NCI-H2029 treated with DMSO at 0.1 percent for 48 hours (cell line): ENCODE measurements at places on chromosomes 3 and 15.

DNA sequence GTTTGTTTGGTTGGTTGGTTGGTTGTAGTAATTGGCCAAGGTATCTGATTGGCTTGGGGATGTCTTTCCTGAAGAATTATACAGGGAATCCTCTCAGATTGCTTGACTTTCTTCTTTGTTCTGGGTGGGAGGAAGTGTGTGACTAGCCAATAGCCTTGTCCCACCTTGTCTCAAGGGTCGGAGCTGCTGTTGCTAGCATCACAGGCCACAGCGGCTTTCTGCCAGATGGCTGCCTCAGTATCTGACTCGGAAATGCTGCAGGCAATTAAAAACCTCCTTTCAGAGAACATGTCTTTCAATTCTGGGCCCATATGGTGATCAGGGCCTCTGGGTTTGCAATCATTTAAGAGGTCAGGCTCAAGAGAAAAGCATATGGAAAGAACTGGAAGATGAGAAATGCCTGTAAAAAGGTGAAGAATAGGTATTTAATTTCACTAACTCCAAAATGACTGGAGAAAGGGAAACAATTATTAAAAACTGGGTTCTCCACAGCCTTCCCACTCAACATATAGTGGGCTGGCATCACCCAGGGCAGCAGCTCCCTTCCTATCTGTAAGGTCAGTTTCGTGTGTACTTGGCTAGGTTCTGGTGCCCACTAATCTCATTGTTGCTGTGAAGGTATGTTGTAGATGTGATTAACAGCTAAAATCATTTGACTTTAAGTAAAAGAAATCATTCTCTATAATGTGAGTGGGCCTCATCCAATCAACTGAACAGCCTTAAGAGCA, 32.4 kb downstream of the TGFBR2 start:
- DNase-seq: no peak

DNA sequence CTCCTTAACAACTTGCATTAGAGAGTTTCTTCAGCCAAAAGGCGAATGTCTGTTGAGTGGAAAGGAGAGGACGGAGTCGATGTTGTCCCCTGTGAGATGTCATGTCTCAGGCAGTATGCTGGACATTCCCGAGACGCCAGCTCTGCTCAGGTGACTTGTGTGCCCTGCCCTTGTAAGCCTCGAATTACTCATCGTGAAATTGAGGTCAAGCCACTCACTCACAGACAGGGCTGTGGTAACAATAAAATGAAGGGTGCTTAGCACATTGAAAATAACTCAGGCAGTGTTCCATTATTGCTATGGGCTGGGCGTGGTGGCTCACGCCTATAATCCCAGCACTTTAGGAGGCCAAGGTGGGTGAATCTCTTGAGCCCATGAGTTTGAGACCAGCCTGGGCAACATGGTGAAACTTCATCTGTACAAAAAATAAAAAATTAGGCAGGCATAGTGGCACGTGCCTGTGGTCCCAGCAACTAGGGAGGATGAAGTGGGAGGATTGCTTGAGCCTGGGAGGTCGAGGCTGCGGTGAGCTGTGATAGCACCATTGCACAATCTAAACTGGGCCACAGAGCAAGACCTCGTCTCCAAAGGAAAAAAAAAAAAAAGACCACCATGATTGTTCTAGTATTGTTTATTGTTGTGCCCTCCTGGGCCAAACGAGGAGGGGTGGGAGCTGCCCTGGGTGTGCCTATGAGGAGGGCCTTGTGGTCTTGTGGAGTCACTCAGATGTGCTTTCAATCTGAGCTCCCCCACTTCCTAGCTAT, 214.4 kb downstream of the THSD4 start:
- DNase-seq: no peak

- no peak for DNase-seq
These were observed 57.4 kb downstream of the ABTB1 start for GRCh38 chr3:127730171-127730570.

- DNase-seq: no peak
These were observed 32.0 kb downstream of the MUC20 start for GRCh38 chr3:195752546-195753331.

DNA sequence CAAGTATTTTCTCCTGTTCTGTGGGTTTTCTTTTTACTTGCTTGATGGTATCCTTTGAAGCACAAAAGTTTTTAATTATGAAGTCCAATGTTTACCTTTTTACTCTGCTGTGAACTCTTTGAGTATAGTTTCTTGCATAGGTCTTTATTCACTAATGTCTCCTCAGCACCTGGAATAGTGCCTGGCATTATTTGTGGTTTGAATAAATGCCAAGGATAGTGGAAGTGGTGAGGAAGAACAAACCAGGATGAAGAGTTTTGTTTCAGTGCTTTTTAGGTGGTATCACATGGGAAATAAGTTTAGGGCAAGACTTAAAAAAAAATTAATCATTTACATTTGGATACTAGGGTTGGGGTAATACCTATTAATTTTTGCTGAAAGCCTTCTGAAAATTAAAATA, 25.7 kb downstream of the GPD1L start:
- DNase-seq: no peak

GRCh38 chr3:142839831-142840230, 49.1 kb downstream of the PCOLCE2 start:
- DNase-seq: no peak

DNA sequence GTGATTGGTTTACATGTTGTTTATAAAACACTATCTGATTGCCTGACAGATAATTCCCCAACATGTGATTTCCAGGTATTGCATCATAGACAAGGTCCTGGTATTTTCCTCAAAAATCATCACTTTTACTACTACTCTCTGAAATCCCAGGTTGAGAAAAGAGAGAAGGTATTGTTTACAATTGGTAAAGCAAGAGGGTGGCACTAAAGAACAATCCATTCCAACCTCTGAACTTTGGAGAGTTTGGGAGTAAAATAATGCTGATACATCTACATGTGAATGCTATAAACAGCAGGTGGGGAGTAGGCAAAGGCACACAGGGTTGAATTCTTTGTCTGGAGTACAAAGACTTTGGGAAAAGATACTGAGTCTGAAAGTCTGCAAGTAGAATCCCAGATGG, 134.2 kb downstream of the WDR72 start:
- no peak for DNase-seq

DNA sequence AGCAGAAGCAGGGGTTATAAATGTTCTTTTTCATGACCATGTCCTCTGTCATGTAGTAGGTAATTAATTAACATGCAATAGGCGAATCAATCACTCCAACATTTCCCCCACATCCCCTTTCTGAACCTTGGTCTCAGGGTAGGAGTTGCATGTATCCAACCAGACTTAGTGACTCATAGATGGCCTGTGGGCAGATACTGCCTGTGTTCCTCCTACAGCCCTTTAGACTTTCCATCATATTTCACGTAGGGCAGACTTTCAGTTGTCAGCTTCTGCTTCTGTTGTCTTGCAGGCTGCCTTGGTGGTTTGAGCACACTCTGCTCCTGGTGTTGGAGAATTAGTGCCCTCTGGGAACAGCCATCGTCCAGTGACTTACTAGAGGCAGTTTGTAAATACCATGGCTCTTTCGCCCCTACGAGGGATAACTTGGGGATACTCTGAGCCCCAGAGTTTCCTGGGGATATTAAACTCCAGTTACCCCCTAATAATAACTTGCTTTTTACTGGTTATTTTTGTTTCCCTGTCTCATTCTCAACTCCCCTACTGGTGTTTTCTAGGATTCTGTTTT, 244.4 kb downstream of the EDEM1 start:
- DNase-seq: no peak

DNA sequence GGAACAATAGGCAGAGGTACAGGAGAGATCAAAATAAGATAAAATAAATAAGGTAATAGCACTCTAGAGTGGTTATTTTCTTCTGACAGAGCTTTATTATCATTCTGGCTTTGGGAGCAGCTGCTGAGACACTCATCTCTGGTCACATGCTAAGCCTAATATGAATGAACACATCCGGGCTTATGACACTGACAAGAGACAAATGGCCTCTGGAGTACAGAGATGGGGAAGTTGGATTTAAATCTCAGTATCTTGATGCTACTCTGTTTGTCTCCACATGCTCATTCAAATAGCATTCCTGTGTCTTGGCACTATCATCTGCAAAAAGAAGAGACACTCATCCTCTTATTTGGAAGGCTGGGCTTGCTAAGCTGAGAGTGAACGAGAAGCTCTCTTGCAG, 55.6 kb downstream of the TMEM45A start:
- no peak for DNase-seq

GRCh38 chr3:189688262-189688661, 57.1 kb downstream of the TP63 start:
- no peak for DNase-seq

DNA sequence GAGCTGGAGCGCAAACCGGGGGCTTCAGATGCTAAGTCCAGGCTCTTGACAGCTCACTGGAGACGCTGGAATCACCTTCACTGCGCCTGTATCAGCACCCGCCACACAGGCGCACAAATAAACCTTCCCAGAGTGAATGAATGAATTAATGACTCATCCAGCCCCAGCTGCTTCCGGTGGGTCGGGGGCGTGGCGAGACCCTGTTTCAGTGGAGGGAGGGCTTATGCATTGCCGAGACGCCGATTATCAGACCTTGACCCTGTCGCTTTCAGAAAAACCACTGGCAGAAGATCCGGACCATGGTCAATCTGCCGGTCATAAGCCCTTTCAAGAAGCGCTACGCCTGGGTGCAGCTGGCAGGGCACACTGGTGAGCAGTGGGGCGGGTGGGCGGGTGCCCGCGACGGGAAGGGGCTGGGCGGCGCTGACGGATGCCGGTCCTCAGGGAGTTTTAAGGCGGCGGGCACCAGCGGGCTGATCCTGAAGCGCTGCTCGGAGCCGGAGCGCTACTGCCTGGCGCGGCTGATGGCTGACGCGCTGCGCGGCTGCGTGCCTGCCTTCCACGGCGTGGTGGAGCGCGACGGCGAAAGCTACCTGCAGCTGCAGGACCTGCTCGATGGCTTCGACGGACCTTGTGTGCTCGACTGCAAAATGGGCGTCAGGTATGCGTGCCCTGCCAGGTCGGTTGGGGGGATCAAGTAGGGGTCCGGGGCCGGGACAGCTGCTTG, 7.7 kb downstream of the ITPKA start:
- DNase-seq: no peak

GRCh38 chr3:194967151-194968117, 281.8 kb downstream of the FAM43A start:
- no peak for DNase-seq

DNA sequence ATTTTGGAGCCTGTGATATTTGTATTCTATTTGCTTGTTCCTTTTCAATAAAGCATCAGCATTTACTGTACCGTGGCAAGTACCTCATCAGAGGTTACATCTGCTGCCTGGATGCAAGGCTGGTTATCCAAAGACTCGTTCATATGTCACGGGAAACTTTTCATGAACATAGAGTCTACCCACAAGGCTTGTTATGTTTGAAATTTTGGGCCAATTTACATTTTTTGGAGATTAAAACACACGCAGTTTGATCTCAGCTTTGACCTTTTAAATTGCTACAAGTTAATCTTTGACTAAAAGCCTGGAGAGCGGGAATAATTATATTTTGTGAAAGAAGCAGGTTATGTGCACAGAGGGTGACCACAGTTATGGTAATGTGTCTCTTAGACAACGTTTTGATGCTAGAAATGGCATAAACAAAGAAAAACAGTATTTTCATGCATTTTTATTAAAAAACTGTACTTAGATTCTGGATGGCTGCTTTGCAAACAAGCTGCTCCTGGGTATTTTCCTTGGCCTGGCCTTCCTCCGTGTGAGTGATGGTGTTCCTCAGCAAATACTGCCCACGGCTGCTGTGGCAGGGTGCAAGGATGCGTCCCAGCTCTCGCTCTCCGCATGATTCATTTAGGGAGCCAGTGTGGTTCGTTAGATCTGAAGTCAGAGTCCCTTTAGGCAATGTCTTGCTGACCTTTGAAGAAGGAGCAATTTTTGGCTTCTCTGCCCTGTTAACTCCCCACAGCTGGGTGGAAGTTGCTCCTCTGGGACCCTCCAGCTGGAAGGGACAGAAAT, 27.1 kb downstream of the CHST2 start:
- no peak for DNase-seq

DNA sequence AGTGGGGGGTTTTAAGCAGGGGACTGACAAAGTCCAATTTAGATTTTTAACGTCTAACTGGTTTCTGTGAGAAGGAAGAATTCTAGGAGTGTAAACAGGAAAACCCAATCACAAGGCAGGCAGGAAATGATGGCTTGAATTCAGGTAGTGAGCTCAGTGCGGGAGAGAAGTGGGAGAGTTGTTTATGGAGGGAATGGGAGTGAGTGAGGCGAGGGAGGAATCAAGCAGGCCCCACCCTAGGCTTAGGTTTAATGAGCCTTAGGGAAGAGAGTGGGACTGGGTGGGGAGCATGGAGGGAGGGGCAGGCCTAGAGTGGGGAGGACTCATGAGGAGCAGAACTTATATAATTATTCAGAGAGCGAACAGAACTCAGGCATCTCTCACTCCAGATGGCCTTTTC, 17.9 kb downstream of the VIPR1 start:
- no peak for DNase-seq

- DNase-seq: no peak
These were observed 211.7 kb downstream of the GABRB3 start for GRCh38 chr15:26561130-26561529.

DNA sequence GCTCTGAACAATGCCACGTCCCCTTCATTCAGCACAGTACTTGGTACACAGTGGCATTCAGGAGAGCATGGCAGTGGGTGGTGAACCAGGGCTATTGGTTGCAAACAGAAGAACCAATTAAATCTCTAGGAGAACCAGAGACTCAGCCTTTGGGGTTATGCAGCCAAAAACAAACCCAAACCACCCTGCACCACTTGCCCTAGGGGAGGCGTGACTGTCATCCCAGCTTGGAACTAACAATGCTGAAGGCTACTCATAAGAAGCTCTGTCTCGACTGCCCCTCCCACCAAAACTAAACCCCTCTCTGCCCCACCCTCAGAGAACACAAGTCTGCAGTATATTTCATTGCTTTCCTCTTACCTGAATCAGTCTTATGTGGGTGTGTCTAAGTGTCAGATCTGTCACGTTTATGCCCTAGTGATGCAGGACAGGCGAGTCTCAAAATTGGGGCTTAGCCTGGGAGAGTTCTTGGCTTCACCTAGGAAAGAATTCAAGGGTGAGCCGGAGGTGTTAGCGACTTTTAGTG, 15.2 kb upstream of the KLHL40 start:
- no peak for DNase-seq

GRCh38 chr3:156761007-156761406, 65.1 kb upstream of the LEKR1 start:
- DNase-seq: no peak

DNA sequence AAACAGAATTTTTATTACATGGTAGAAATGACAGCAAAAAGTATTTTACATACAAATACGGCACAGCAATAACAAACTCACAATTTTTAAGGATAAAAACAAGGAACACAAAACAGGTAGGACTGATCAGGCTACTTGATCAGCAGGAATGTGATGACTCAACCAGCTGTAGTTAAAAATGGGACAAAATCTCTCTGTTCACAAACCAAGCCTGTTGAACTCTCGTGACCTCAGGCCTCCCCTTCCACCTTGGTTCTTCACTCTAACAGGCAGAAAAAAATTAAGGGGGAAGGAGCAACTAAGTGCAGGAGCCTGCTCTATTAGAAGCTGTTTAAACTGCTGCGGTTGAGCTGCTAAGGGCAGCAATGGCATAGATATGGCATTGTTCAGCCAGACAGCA, 18.7 kb downstream of the FBXL22 start:
- DNase-seq: no peak
